ENCODE measurements at places on chromosomes 13 and 19. TPM values are rescaled to one million over a fixed set of nuclear protein-coding genes. Genes with fewer than 3 reads are reported as not detected.

The RPL36 gene
- 841 TPM for total RNA-seq

The NLRP7 gene
- total RNA-seq, result not detected

The TSHZ3 gene
- 0.61 TPM for total RNA-seq

The OLFM4 gene
- total RNA-seq, result not detected

The FOXO1 gene
- total RNA-seq, result 31.5 TPM

The OR7C1 gene
- not detected for total RNA-seq

The CCDC169 gene
- 0.32 TPM for total RNA-seq

The TYROBP gene
- total RNA-seq, result not detected

The TPRX2 gene
- total RNA-seq, result not detected

The TBXA2R gene
- total RNA-seq, result 0.52 TPM

The GRIN2D gene
- total RNA-seq, result 0.09 TPM

The APOC1 gene
- not detected for total RNA-seq

The CCDC8 gene
- total RNA-seq, result not detected

The ZNF534 gene
- not detected for total RNA-seq

The NPHS1 gene
- total RNA-seq, result not detected

The SPRY2 gene
- not detected for total RNA-seq

The COL4A2 gene
- not detected for total RNA-seq

The LPAR2 gene
- 45.2 TPM for total RNA-seq

The C19orf81 gene
- total RNA-seq, result not detected

The CATSPERD gene
- not detected for total RNA-seq

The SIGLEC12 gene
- total RNA-seq, result 1.4 TPM

The MTIF3 gene
- 41.1 TPM for total RNA-seq

The CYSLTR2 gene
- total RNA-seq, result 3.7 TPM

The CRB3 gene
- total RNA-seq, result 0.55 TPM

The C1QTNF9 gene
- not detected for total RNA-seq

The ALKBH6 gene
- total RNA-seq, result 39.2 TPM

The KLK14 gene
- total RNA-seq, result 0.64 TPM

The OSCAR gene
- not detected for total RNA-seq

The ZNF813 gene
- 2.8 TPM for total RNA-seq

The PRODH2 gene
- total RNA-seq, result not detected

The SHD gene
- total RNA-seq, result not detected

The CGB2 gene
- not detected for total RNA-seq

The GPR18 gene
- total RNA-seq, result 11.7 TPM

The ADAMTSL5 gene
- 5.4 TPM for total RNA-seq

The DPF1 gene
- 1.2 TPM for total RNA-seq

The TTYH1 gene
- total RNA-seq, result 0.80 TPM

The B3GNT3 gene
- not detected for total RNA-seq

The EEF1AKMT1 gene
- 9.9 TPM for total RNA-seq

The ZNF536 gene
- not detected for total RNA-seq

The SPC24 gene
- total RNA-seq, result 71.4 TPM

The SMG9 gene
- 73.9 TPM for total RNA-seq

The POU4F1 gene
- total RNA-seq, result 0.11 TPM

The GNA15 gene
- 83.6 TPM for total RNA-seq

The COPE gene
- 262 TPM for total RNA-seq

The KLK1 gene
- 2.6 TPM for total RNA-seq

The SPATA13 gene
- total RNA-seq, result 48.8 TPM

The ZNF723 gene
- not detected for total RNA-seq

The SYNE4 gene
- total RNA-seq, result 2.6 TPM

The ZSCAN4 gene
- not detected for total RNA-seq

The EHD2 gene
- total RNA-seq, result 0.11 TPM

The ADPRHL1 gene
- 0.98 TPM for total RNA-seq

The C19orf33 gene
- total RNA-seq, result 1.1 TPM

The MIR17HG gene
- 9.8 TPM for total RNA-seq

The GPALPP1 gene
- 24.9 TPM for total RNA-seq

The WDR88 gene
- total RNA-seq, result not detected

The CACNG7 gene
- not detected for total RNA-seq
